ENCODE measurements at places on chromosomes 12 and 14. TPM values are rescaled to one million over a fixed set of nuclear protein-coding genes. Genes with fewer than 3 reads are reported as not detected.

The ZDHHC22 gene
- total RNA-seq: not detected

The PRICKLE1 gene
- 43.6 TPM for total RNA-seq

The ACOT6 gene
- total RNA-seq: not detected

The MYO1H gene
- total RNA-seq: not detected

The ERH gene
- 226 TPM for total RNA-seq

DNA sequence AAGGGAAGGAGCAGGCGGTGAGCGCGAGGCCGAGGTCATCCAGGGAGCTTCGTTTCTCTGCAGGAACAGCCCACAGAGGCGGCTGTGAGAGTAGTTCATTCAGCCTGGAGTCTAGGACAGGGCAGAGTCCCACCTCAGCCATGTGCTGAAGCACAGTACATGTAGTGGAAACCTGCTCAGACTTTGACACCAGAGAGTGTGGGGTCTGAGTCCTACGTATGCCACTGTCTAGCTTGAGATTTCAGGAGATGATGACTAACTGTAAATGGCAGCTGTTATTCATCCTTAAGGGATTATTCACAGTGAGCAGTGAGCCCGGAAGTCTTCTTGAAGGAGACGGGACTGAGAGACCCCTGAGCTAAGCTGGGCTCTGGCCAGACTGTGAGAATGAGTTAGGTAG lies 938 bp upstream of the SLC6A13 start:
- DNase-seq: no peak

DNA sequence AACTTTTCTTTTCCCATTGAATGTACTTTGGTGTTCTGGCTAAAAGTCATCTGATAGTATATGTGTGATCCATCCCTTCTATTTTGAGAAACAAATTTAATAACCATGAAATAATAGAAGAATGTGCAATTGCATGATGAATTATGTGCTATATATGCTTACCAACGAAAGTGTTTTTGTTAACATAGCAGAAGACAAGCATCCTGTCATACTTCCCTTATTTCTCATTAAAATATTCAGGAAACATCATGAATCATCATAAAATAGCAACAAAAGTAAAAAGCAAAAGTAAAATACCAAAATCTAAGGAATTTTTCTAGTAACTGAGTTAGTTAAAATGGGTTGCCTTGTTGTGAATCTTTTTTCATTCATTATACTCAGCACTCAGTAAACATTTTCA lies 409.0 kb upstream of the PDE3A start:
- no peak for DNase-seq

- no peak for DNase-seq
Measured at GRCh38 chr12:5830111-5830510, 114.9 kb downstream of the ANO2 start.

DNA sequence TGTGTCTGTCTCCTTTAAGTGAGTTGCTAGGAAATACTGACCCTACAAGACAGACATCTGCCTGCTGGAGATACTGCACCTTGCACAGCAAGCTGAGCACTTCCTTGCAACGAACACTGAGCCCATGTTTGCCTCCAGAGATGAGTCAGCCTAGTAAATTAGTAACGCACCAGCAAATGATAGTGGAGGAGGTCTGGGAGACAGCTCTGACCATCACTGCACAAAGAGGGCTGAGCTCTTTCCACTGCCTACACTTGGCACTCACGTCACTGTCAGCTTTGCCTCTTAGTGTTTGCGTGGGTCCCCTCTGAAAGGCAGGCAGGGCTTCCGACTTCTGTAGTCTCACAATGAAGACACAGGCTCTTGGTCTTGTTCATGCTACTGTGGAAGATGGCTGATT lies 109.0 kb downstream of the APAF1 start:
- DNase-seq: no peak

- no peak for DNase-seq
Measured at GRCh38 chr14:34794941-34795340, 80.2 kb downstream of the BAZ1A start.

GRCh38 chr14:39393289-39393688 lies 38.9 kb downstream of the FBXO33 start:
- no peak for DNase-seq

DNA sequence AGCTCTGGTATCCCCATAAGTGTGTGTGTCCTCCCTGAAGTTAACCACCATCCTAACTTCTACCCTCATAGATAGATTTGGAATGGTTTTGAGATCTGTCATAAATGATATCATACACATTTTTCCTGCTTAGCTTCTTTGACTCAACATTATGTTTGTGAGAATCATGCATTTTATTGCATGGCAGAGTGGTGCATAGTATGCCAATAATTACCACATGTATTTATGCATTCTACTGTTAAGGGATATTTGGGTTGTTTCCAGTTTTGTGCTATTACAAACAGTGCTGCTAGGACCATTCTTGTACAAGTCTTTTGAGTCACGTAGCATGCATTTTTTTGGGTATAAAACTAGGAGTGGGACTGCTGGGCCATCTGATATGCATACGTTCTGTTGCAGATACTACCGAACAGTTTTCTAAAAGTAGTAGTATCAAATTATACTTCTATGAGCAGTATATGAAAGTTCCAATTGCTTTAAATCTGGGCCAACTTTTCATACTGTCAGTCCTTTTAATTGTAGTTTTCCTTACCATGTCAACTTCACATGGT lies 13.4 kb downstream of the GRIP1 start:
- DNase-seq: no peak

DNA sequence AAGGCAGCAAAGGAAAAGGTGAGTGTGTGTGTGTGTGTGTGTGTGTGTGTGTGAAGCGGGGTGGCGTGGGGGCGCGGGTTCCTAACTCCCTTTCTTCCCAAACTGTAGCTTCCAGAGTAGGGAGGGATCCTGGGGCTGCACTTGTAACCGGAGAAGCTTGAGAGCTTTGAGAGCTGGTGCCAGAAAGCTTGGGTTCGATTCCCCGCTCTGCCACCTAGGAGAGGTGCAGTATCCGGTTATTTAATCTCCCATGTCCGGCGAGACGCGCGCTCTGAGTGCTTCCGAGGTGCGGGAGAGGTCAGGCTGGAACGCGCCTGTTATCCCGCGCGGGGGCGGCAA lies 7.2 kb upstream of the RACGAP1 start:
- no peak for DNase-seq

- no peak for DNase-seq
Measured at GRCh38 chr14:22384974-22385526, 204.0 kb downstream of the DAD1 start.

DNA sequence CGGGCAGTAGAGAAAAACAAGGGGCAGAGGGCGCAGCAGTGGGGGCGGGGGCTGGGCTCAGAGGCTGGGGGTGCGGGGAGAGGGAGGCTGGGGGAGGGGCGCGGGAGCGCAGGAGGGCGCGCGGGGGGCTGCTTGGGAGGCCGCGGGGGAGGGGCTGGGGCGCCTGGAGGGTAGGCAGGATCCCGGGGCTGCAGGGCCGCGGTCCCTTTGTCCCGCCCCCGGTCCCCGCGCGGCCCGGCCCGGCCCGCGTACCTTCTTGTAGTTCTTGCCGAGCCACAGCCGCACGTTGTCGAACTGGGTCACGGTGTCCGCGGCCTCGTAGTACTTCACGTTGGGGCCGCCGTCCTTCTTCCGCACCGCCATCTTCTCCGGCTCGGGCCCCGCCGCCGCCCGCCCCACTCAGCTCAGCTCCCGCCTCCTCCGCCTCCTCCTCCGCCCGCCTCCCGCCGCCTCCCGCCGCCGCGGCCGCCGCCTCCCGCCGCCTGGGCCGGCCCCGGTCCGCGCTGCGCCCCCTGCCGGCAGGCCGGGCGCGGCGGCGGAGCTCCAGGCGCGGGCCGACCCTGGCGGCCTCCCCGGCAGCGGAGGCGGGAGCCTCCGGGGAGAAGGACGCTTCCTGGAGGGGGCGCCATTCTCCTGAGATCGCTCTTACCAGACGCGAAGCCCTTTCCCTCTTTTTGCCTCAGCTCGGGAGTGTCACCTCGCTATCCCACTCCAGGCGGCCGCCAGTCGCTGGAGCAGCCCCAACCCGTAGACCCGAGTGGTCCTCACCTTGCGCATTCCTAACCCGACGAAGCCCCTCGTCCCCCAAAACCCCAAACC lies at the start of gene SMARCC2:
Gene SMARCC2, minus strand, starts transcription at position 385 of the 819 bp plus-strand sequence. Its CDS starts 22 bp downstream, at position 363.
- peak; percentile 91 for DNase-seq

DNA sequence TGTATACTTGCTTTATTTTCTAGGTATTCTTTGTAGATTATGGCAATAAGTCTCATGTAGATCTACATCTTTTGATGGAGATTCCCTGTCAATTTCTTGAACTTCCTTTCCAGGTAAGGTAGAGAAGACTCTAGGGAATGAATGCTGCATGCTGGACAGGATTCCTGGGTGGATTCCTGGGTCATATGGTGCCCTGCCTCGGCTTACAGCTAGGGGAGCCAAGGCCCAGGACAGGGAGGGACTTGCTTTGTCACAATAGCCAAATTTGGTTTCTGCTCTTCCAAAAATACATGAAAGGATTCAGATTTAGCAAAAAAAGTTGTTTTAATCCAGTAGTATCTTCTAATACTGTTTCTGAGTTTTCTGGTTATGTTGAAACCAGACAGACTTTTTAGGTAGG lies 59.5 kb upstream of the ASPG start:
- DNase-seq: no peak

- peak; percentile 59 for DNase-seq
Measured at GRCh38 chr14:101475456-101476257, 85.6 kb upstream of the DIO3 start.

- no peak for DNase-seq
Measured at GRCh38 chr14:86940106-86940505, 1052.9 kb downstream of the GALC start.

DNA sequence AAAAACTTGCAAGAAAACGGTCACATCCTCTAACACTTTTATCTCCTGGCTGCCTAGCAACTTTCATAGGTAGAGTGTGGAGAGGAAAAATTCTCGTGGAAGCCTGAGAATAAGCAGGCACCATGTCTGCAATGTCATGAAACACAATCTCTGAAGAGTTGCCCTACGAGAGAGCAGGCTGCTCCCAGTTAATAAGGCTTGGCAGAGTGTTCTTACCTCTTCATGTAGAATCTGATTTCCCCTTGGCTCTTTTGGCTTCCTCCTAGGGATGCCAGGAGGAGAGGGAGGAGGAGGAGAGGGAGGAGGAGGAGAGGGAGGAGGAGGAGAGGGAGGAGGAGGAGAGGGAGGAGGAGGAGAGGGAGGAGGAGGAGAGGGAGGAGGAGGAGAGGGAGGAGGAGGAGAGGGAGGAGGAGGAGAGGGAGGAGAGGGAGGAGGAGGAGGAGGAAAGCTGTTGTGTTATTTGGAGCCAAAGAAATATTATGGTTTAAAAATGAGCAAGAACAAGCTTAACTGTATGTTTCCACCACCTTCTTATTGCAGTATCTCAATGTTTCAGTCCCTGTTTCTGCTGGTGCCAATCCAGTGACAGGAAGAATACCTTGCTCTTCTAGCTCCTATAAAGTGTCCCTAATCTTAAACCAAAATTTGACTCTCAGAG lies 52.9 kb downstream of the EGLN3 start:
- DNase-seq: no peak

- DNase-seq: no peak
Measured at GRCh38 chr12:26696048-26696612, 136.9 kb downstream of the ITPR2 start.

DNA sequence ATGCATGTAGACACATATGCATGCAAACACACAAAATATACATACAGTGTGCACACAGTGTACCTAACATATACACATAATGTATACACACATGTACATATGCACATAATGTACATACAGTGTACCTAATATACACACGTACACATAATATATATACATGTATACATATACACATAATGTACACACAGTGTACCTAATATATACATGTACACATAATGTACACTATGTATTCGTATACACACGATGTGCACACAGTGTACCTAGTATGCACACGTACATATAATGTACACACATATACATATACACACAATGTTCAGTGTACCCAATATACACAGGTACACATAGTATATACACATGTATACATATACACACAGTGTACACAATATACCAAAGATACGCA lies 70.0 kb downstream of the DNAH10 start:
- DNase-seq: no peak

DNA sequence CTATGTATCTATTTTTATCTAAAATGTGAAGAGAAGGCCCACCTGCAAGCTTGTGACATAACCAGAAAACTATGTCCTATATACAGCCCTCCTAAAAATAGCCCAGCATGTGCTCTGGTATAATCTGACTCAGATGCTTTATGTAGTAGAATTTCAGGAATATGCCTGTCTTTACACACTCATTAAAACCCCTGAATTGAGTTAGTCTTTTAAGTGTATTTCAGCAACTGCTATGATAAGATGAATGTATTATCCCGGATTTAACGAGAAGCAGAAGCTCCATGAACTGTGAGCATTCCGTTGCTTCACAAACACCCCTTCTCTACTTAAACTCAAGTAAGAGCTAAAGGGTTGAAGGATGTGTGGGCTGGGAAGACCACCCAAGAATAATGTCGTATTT lies 89.9 kb upstream of the PRICKLE1 start:
- DNase-seq: no peak

DNA sequence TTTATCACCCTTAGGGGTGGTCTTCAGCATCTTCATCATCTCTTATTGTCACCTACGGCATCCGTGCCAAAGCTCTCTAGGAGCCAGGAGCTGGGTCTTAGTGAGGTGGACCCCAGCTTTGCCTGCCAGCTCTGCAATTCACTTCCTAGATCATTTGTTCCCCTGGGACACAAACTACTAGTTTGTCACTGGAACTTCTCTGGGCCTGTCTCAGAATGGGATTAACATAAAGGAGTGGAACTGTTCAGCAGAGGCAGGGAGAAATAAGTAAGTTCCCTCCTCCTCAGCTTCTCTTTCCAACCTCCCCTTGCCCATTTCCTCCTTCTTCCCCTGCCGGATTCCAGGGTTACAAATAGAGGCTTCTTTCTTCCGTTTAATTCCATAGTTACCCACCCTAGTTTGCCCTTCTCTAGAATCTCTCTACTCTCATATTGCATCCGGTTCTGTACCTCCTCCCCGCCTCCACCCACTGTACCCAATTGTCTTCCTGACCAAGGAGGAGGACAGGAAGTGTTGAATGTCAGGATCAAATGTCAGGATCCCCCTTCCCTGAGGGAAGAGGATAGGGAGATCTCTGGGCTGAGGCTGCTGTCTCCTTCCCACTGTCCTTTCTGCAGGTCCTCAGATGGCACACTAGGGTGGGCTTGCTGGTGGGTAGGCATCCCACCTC lies 25.0 kb downstream of the LARP4 start:
- no peak for DNase-seq

- peak; percentile 60 for DNase-seq
Measured at GRCh38 chr12:4272424-4273272, 914 bp upstream of the CCND2 start.

- no peak for DNase-seq
Measured at GRCh38 chr12:40742041-40742440, 49.8 kb downstream of the CNTN1 start.

GRCh38 chr12:63007726-63008125 lies 72.8 kb upstream of the PPM1H start:
- DNase-seq: no peak

DNA sequence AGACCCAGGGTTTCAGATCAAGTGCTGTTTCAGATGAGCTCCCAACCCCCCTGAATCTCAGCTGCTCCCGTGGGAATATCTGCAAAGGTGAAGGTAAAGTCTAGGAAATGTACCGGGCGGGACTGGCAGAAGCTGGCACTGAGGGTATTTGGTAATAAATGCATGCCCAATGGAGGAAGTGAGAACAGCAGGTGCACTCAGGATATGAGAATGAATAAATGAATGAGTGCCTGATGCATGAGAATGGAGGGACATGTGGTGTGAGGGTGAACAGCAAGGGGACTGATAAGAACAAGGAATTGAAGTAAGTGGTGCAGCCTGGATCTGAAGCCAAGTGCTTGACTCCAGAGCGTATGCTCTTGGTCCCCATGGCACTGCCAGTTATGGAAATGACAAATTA lies 11.6 kb downstream of the RAPGEF3 start:
- DNase-seq: no peak

- DNase-seq: no peak
Measured at GRCh38 chr12:28974166-28974565, 174.9 kb upstream of the FAR2 start.

GRCh38 chr12:123659996-123660727 lies 10.8 kb upstream of the TCTN2 start:
- no peak for DNase-seq

Data from uterus (tissue), 4 donors.